Lung (tissue), 17 donors: ENCODE measurements at places on chromosomes 4 and X. TPM values are rescaled to one million over a fixed set of nuclear protein-coding genes. Genes with fewer than 3 reads are reported as not detected.

DNA sequence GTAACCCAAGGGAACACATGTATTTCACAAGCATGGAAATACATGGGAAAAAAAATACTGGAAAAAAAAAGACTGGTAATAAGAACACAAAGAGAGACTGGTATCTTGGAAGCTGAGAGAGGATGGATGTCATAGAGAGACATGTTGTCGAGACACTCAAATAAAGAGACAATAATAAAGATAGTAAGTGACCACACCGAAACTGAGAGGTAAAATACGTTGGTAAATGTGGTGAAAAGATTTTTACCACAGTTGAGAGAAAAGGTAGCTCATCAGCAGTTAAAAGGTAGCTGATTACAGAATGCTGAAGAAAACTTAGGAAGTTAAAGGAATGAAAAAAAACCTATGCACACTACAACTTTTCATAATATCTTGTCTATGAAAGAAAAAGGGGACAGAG lies 81.1 kb downstream of the ARAP2 start:
- H3K4me3 ChIP-seq, result no peak overlapping the region
- no peak for DNase-seq
- H3K36me3 ChIP-seq, result no peaks in the 10 kb centered on the region
- no peaks in the 10 kb centered on the region for H3K4me1 ChIP-seq
- H3K27me3 ChIP-seq, result no peaks in the 10 kb centered on the region
- no peak overlapping the region for H3K27ac ChIP-seq

DNA sequence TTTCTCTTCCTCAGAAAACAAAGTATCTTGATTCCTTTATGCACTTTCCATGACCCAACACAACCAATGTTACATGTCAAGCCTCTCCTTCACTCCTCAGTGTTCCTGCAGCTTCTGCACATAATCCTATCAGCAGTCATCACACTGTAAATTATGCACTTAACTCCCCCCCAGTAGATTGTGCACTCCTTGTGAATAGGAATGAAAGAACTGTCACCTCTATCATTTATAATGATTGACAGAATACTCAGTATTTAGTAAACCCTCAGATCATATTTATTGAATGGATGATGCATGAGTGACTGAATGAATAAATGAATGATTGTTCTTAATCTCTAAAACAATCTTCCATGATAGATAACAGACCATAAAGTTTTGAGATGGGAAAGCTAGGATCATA lies 253.3 kb downstream of the HS3ST1 start:
- H3K27ac ChIP-seq, result no peak overlapping the region
- no peaks in the 10 kb centered on the region for H3K27me3 ChIP-seq
- H3K4me3 ChIP-seq, result no peak overlapping the region
- no peaks in the 10 kb centered on the region for H3K36me3 ChIP-seq

GRCh38 chr4:8283631-8284121 lies 14.1 kb downstream of the HTRA3 start:
- H3K4me1 ChIP-seq, result peaks cover 22% of the 10 kb centered on the region
- H3K27me3 ChIP-seq, result no peaks in the 10 kb centered on the region
- no peaks in the 10 kb centered on the region for H3K36me3 ChIP-seq
- DNase-seq, result no peak

GRCh38 chrX:39730662-39731329 lies 367.0 kb downstream of the BCOR start:
- no peaks in the 10 kb centered on the region for H3K36me3 ChIP-seq
- H3K27ac ChIP-seq, result no peak overlapping the region
- H3K4me1 ChIP-seq, result peaks cover 19% of the 10 kb centered on the region
- DNase-seq, result peak; percentile 89
- H3K4me3 ChIP-seq, result no peak overlapping the region

DNA sequence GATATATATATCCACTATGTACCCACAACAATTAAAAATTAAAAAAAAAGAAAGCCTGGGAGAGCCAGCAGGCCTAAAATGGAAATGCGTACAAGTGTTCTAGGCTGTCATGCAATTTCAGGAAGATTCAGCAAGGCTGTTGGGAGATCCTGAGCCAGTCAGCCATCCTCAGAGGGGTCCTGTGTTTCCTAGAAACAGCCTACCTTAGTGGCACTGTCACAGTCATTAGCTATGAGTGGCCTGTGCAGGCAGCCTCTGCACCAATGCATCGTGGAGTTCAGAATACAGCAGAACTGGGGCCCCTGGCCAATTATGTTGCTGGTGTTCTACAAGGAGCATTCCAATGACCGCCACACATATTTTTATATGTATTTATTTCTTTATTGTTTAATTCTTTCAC lies 21.0 kb upstream of the USP53 start:
- H3K27ac ChIP-seq, result no peak overlapping the region
- no peak overlapping the region for H3K4me3 ChIP-seq
- H3K36me3 ChIP-seq, result no peaks in the 10 kb centered on the region
- DNase-seq, result no peak
- H3K4me1 ChIP-seq, result no peaks in the 10 kb centered on the region
- no peaks in the 10 kb centered on the region for H3K27me3 ChIP-seq

GRCh38 chrX:19515615-19516105 lies 352 bp upstream of the MAP3K15 start:
- DNase-seq, result no peak
- peaks cover 12% of the 10 kb centered on the region for H3K27me3 ChIP-seq
- no peaks in the 10 kb centered on the region for H3K36me3 ChIP-seq
- H3K4me3 ChIP-seq, result no peak overlapping the region

DNA sequence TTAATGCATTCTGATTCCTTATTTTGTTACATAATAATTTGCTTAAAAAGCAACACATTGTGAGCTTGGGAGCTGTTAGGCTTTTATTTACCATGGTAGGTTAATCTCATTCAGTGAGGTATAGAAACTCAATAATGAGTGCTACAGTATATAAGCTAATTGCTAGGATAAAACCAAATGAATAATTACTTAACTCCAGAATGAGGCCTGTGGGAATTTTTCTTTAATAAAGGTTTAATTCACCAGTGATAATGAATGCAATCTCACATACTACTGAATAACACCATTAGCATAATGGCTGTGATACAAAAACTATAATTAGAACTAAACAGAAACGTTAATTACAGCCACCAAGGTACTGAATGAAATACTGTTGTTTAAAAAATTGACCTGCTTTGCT lies 326.3 kb downstream of the IQCM start:
- no peaks in the 10 kb centered on the region for H3K36me3 ChIP-seq
- no peak overlapping the region for H3K4me3 ChIP-seq
- H3K27ac ChIP-seq, result no peak overlapping the region
- no peak for DNase-seq
- no peaks in the 10 kb centered on the region for H3K27me3 ChIP-seq
- H3K4me1 ChIP-seq, result no peaks in the 10 kb centered on the region

DNA sequence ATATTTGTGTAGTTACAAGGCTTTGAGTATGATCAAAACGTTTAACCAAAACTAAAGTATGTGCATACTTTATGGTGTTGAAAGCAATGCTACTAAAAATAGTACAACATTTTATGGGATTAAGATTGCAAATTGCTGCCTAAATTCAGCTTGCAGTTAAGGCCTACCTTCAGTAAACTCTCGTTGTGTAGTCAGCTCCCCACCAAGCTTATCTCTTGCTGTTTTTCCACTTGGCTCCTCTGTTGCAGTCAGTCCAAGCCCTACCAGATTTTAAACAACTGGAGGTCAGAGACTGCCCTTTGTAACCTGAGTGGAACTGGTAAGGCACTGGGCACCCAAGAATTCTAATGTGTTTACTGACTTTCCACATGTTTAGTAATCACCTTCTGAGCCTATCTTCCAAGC lies 25.7 kb downstream of the AFF1 start:
- peak overlapping the region; percentile 56 for H3K27ac ChIP-seq
- H3K4me3 ChIP-seq, result no peak overlapping the region
- H3K36me3 ChIP-seq, result no peaks in the 10 kb centered on the region
- no peaks in the 10 kb centered on the region for H3K27me3 ChIP-seq
- DNase-seq, result no peak
- H3K4me1 ChIP-seq, result peaks cover 26% of the 10 kb centered on the region

- DNase-seq, result no peak
- H3K4me1 ChIP-seq, result no peaks in the 10 kb centered on the region
- H3K27me3 ChIP-seq, result no peaks in the 10 kb centered on the region
- H3K4me3 ChIP-seq, result no peak overlapping the region
- H3K36me3 ChIP-seq, result no peaks in the 10 kb centered on the region
Measured at GRCh38 chrX:41785685-41786084, 61.7 kb downstream of the GPR82 start.

DNA sequence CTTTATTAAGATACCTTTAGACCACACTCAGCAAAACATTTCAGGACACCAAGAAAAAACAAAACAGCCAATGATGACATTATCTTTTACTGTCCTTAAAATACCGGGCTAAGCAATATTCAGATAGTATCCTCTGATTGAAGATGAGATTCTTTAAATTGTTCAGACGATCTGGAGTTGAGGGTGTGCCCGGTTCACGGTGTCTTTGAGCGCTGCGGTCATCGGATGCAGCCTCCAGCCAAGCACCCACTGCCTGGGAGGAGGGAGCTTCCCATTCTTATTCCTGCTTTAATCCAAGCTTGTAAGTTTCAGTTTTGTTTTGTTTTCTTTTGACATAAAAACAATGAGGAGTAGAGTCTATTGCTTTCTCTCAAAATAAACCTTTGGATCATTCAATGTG lies 14.1 kb downstream of the FAM149A start:
- H3K36me3 ChIP-seq, result peaks cover 1% of the 10 kb centered on the region
- no peaks in the 10 kb centered on the region for H3K27me3 ChIP-seq
- no peak for DNase-seq
- no peak overlapping the region for H3K4me3 ChIP-seq

DNA sequence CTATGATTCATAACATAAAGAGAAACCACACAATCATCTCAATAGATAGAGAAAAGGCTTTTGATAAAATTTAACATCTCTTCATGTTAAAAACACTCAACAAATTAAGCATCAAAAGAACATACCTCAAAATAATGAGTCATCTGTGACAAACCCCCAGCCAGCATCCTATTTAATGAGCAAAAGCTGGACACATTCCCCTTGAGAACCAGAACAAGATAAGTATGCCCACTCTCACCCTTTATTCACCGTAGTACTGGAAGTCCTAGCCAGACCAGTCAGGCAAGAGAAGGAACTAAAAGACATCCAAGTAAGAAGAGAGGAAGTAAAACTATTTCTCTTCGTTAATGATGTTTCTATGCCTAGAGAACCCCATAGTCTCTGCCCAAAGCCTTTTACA lies 507.2 kb downstream of the PABPC4L start:
- DNase-seq, result no peak
- no peaks in the 10 kb centered on the region for H3K27me3 ChIP-seq
- H3K27ac ChIP-seq, result no peak overlapping the region

The ELMOD2 gene
- 47.5 TPM for total RNA-seq
